ENCODE measurements at places on chromosomes 12 and 14.

GRCh38 chr12:48956279-48957140 lies 777 bp downstream of the ARF3 start:
- DNase-seq, result no peak

- DNase-seq, result no peak
Measured at GRCh38 chr12:96195845-96196451, 1.8 kb downstream of the ELK3 start.

- no peak for DNase-seq
Measured at GRCh38 chr12:54977155-54977554, 7.4 kb downstream of the TESPA1 start.

DNA sequence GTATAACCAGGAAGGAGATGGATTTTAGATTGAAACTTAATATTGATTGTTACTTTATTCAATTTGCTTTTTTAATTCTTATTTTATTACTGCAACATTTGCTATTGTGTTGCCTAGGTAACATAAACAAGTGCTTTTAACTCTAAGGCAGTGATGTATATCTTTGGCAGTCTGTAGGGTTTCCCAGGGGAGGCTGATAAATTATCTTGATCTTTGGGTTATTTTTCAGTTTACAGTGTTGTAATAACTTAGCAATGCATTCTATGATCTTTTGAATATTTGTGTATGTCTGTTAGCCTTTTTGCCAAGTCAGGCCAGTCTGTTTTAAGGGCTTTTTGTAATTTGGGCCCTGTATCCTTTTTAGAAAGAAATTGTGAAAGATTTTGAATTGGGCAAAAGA lies 7.8 kb upstream of the DTD2 start:
- no peak for DNase-seq

GRCh38 chr14:23140371-23140770 lies 21.3 kb upstream of the CEBPE start:
- DNase-seq, result no peak

- no peak for DNase-seq
Measured at GRCh38 chr14:101230161-101230850, 326.8 kb upstream of the RTL1 start.

DNA sequence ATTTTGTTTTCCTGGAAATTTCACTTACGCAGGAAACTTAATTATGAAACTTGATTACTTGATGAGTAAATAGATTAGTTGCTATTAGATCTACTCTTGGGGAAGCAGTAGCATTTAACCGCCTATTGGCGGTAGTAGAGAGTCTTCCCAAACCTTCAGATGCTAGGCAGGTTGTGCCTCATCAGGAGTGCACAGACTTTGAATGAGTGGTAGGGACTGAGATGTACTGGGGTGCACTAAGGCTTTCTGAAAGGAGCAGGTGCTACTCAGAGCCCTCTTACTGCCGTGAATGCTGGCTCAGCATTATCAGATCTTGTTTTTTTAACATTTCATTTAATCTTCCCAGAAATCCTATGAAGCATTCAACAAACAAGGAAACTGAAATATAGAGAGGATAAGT lies 7.7 kb downstream of the GATC start:
- DNase-seq, result no peak

- DNase-seq, result no peak
Measured at GRCh38 chr12:127515941-127516340, 751.0 kb upstream of the TMEM132C start.

DNA sequence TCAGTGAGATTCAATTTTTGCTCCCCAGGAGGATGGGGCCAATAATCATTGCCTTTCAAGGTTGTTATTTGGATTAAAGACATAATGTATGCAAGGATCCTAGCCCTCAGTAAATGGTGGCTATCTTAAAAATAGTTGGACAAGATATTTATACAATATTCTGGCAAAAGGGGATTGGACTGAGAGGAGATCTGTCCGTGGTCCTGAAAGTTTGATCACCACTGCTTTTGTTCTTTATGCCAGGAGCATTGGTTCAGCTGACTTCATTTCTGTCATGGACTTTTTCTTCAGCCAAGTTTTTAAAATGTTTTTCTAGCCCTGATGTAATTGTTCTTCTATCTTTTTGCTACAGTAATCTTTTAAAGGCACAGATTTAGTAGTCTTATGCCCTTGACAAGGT lies 70.2 kb upstream of the TCL1A start:
- no peak for DNase-seq

DNA sequence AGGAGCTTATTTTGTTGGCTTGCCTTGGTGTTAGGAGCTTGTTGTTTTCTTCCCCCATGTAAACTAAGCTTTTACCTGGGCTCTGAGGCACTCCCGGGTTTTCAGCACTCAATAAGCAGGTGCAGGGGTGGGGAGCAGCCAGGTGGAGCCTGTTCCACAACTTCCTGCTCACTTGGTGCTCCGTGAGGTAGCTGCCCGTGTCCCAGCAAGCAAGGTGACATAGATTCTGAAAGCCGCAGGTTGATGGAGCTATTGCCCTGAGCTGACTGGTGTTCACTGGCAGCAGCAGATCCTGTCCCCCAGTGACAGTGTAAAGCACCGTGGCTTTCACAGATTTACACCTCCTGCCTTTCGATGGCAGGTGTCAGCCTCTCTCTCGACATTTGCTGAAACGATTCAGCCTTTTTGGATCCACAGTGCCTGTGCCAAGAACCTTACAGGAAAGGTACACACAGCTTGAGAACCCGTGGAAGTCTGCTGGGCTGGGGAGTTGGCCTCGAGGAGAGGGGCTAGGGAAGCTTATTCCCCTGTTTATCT lies 295.7 kb upstream of the FKBP4 start:
- no peak for DNase-seq

- DNase-seq, result no peak
Measured at GRCh38 chr14:64800000-64800399, 79.7 kb downstream of the SPTB start.

Measured in SIG-M5 (cell line).